Stimulated activated CD4-positive, alpha-beta T cell treated with anti-CD3 and anti-CD28 coated beads, Interleukin-2, amount 100 ng/mL, for 24 hours (primary cell): ENCODE measurements at places on chromosomes 13 and 19.

DNA sequence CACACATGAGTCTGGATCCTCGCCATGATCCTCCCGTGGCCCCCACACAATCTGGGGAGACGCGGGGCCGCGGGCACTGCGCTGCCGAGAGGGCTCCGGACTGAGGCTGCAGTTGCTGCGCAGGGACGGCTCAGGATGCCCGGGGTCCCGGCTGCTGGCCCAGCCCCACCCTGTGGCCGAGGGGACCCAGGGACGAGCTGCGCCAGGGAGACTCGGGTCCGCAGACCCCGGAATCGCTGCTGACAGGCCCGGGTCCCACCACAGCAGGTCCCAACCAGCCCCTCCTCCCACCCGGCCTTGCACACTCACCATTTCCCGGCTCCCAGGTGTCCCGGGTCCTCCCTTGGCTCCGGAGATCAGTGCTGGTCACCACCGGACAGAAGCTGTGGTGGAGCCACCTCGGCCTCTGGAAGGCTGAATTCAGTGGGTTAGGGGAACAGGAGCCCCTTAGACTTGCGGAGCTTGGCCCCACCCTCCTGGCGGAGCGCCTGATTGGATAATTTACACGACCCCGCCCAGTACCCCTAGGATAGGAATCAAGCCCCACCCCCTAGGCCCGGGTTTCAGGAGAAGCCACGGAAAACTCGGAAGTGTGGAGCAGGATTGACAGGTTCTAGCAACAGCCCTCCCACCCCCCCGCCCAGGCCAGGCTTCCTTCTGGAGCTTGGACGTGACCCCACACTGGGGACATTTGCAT is 57.4 kb downstream of the ZNF44 start:
- no peak for DNase-seq

DNA sequence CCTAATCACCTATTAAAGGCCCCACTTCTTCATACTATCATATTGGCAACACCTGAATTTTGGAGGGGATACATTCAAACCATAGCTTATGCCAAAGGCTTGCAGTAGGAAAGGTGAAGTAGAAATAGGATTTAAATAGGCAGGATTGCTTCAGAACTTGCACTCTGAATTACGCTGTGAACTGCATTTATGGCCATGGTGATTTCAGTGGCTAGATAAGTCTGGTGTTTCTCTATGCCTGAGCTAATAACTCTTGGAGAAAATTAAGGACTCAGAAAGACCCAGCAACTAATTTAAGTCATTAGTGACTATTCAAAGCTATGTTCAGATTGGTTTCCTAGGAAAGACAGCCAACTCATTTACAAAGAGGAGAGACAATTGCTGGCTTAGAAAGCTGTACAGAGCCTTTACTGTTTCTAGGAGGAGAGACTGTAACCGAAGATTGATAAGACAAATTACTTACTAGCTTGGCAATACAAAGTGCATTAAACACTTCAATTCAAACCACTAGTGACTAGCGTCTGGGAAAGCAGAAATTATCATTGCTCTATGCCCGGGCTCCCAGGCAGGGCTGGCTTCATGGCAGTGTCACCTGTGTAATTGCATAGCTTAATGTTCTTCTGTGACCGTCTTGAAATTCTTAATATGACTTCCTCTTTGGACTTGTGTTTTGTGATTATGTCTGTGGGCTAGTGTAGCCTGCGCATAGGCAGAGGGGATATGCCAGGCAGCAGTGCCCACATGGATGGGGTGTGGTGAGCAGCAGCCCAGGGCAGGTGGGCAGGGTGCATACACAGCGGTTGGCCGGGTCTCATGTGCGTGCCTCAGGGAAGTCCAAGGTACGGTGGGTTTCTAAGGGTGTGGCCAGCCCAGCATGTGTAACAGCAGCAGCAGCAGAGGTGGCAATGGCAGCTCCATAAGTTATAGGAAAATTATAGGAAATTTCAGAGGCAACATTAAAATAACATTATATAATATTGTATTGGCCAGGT is 60.1 kb downstream of the KL start:
- no peak for DNase-seq

GRCh38 chr13:23608701-23609413 is 38.6 kb downstream of the TNFRSF19 start:
- no peak for DNase-seq

DNA sequence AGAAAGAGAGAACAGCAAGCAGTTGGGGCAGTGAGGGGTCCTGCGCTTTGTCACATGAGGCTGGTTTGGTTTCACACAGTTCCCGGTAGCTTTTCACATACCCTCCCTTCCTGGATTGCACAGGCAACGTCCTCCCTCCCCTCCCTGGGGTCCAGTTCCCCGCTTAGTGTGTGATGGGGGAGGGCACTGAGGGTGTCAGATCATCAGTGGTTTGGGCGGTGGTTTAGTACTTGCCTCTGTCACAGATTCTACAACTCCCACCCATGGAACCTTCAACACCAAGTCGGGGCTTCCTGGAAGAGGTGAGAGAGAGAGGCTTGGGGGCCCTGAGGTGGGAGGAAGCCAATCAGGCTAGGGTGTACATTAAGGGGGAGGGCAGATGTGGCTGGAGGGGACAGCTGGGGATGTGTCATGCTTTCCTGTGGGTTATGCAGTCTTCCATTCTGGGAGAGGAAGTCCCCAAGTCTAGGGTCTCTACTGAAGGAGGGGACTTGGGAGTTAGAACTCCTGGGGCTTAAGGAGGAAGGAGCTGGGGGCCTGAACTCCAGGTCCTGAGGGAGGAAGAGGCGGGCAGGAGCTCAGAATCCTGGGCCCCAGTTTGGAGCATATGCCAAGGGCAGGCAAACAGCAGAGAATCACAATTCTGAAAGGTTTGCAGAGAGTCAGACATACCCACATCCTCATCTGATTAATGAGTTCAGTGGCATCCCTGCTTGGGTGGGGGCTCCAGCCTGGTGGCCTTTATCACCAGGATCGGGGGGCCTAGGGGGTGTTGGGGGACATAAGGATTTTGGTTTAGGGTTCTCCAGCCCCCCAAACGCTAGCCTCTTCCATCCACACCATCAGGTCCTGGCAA is at the start of gene NKG7:
TSS of gene NKG7 (minus strand) at position 6 of the 856 bp plus-strand sequence. CDS start 119 bp downstream, outside the sequence.
- peak; percentile 79 for DNase-seq

DNA sequence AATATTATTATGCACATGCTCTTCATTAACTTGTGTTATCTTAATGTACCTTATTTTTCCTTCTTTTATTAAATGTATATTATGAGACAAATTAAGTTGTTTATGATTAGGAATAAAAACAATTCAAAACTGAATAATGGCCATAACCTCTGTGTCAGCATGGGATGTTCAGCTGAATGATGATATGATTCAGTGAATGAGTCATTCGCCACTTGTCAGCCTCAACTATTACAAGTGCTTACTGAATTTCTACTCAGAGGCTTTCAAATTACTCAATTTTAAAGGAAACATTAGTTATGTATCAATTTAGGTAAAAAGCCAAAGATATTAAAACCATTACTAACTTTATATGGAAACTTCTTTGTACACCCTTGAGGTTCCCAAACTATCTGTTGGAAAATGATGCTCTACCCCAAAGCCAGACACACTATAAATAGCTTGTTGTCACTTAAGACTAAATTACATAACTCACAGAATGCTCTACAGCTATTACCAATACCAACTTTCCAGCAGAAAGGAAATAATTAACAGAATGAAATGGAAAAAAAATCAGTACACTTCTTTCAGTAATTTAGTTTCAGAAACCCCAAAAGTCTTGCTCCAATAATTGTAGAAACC is 14.4 kb downstream of the LIG4 start:
- no peak for DNase-seq
